ENCODE measurements at places on chromosomes 7 and 10.

DNA sequence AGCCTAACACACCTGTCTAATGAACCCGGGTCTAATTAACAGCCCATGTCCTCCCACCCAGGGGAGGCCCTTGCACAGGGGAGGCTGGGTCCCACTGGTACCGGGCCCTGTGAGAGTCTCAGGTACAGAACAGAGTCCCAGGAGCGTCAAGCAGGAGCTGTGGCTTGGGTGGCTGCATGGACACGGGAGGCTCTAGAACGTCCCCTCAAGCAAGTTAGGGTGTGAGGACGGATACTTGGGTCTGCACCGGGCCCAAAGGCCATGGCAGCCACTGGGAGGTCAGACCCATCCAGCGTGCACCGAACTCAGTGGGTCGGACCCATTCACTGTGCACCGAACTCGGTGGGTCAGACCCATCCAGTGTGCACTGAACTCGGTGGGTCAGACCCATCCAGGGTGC lies 309.7 kb downstream of the DNAJB6 start:
- DNase-seq = no peak

DNA sequence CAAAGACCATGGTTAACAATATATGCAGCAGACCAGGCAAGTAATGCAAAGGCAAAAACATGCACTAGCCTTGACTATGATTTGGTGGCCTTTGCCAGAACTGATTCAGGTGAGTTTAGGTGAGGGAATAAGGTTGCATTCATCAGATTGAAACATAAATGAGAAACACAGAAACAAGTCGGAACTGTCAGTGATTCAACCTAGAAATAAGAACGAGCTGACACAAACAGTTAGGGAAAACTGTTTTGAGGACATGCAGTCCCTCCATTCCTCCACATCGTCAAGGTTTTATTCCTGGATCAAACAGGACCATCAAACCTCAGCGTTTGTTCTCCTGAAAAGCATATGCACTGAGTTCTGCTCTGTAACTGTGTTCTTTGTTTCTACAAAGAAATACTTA lies 1.8 kb downstream of the ZNF248 start:
- no peak for DNase-seq

DNA sequence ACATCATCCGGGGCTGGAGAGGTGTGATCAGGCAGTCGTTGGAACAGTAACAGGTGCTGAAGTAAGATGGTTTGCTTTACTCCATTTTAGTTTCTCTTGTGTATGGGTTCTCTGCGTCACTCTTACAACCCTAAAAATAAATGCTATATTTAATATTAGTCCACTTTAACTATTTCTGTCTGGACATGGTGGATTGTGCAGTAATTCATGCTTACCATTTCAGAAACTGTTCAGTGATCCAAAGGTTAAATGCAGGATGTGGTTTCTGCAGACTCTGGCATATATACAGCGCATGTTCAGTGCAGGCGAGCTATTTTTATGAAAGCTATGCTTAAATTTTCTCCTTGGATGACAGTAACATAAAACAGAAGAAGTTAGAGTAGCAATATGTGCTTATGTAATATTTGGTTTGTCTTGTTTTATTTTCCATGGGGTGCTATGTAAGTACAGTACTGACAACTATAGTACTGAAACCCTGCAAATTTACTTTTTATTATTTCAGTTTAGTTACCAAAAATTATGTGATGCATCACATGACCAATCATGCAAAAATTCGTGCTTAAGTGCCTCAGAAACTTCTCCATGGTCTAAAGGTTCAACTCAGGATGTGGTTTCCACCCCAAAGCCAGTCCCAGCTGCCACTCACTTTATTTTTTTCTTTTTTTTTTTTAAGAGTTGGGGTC lies 46.6 kb upstream of the GRID1 start:
- no peak for DNase-seq

- DNase-seq = no peak
Measured at GRCh38 chr7:98185101-98185500, 26.1 kb upstream of the BHLHA15 start.

DNA sequence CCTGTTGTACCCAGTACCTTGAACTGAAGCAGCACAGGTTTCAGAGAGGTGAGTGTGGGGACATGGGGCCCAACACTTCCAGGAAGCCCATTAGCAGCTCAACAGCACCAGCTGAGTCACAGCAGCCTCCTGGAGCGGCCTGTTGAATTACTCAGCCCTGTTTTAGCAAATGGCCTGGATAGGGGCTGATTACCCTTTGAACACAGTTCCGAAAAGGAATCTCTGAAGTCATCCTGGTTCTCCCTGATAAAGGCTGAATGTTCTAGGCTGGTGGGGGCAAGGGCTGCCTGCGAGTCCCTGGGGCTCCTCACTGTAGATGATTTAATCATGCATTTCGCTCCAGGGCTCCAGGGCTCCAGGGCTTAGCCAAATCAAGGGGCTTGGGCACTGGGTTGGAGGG lies 287.5 kb downstream of the GRID1 start:
- no peak for DNase-seq

DNA sequence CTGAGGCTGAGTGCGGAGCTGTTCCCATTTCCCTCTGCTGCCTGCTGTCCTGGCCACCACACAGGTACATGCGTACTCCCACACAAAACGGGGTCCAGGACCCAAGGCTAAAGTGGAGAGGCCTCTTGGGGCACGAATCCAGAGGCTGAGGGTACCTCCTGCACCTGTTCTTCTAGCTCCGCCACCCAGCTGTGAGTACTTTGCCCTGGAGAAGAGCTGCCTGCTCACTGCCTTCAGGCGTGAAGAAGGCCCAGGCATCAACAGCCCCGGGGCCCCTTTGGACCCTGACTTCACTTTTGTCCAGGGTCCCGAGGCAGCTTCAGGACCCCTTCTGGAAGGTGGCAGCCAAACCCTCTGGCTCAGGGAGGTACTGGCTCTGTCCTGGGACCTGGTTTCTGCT lies 88.6 kb downstream of the HIF1AN start:
- DNase-seq = no peak

DNA sequence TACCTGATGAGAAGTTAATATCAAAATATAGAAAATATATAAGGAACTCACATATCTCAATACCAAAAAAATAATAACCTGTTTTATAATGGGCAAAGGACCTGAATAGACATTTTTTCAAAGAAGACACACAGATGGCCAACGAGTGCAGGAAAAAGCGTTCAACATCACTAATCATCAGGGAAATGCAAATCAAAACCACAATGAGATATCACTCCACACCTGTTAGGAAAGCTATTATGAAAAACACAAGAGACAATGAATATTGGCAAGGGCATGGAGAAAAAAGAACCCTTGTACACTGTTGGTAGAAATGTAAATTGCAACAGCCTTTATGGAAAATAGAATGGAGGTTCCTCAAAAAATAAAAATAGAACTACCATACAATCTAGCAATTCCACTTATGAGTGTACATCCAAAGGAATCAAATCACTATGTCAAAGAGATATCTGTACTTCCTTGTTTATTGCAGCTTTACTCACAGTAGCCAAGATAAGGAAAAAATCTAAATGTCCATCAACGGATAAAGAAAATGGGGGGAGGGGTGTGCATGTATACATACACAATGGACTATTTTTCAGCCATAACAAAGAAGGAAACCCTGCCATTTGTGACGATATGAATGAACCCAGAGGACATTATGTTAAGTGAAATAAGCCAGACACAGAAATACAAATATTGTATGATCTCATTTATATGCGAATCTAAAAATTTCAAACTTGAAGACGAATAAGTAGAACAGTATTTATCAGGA lies 3.6 kb upstream of the ALOX5 start:
- no peak for DNase-seq

- DNase-seq = no peak
Measured at GRCh38 chr10:85510682-85511081, 855.9 kb downstream of the GRID1 start.

GRCh38 chr7:833601-834258 lies 1.5 kb downstream of the SUN1 start:
- no peak for DNase-seq

GRCh38 chr7:7959979-7960670 lies 8.5 kb upstream of the GLCCI1 start:
- DNase-seq = no peak

DNA sequence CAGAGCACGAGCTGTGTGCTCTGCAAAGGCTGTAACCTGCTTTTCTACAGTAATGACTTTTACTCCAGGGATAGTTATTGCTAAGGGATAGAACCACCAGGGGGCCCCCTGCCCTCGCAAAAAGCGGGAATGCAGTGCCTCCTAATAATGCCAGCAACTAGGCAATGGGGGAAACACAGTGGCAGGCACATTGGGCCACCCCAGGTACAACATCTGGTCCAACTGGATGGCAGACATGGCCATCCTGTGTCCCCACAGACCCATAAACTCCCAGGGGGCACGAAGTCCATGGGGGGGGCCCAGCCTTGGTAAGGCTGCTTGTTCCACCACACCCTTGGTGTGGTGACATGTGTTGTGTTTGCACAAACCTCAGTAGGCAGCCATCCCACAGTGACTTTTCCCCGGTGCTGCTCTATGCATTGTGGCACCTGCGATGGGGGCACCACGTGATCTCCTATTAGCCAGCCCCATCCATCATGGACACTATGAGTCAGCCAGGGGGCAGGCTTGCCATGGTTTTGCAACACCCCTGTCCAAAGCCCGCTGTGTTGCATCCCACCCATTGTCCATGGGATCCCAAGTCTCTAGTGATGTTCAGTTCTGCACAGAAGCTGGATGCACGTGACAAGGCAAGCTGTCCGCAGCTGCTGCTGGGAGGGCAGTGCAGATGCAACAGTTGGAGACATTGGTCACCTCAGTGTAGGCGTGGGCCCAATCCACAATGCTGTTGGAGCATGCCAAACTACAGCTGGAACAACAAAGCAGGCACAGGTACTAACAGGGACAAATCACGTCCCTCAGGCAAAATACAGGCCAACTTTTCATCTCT lies 84.0 kb downstream of the ANLN start:
- peak; percentile 55 for DNase-seq

GRCh38 chr10:19500959-19501358 lies 315.3 kb upstream of the PLXDC2 start:
- no peak for DNase-seq

DNA sequence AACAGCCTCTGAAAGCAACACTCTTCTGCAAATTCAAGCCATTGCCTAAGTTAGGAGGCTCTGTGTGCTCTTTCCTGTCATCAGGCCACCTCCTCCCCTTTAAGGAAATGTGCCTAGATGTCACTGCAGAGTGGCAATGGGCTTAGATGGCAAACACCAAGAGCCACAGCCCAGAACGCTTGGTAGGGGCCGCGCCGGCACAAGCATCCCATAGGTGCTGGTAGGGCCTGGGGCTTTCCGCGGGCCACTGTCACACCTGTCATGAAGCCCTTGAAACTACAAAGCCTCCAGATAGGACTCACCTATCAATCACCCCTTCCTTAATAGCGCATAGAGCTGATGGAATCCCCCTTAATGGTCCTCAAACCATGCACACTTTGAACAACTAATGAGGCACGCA lies 299.9 kb downstream of the GRID1 start:
- DNase-seq = no peak

DNA sequence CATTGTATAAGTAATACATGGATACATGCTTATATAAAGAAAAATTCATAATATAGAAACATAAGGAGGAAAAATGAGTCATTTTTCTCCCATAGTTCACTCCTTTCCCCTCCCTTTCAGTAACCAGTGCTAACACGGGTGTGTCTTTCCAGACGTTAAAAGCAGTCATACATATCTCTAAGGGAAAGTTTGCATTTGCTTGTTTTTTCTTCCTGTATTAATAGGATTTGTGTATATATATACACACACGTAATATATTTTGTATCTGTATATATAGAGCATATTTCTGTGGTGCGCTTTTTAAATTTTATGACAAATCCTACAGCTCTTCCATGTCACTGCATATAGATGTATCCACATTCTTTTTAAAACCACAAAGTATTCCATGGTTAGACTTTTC lies 78.8 kb downstream of the RALA start:
- no peak for DNase-seq

DNA sequence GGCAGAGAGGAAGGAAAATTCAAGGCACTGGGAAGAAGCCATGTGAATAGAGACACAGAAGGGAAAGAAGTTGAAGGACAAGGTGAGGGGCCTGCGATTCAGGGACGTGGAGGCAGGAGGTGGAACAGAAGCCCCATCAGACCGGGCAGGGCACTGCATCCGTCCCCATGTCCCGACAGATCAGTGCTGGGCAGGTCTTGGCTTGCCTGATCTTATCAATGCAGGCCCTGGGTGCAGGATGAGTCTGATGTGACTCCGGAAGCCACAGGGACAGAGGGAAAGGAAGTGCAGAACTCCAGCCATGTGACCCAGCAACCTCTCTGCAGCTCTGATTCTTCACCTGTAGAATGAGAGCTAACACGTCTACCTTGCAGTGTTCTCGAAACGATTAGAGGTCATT lies 136.2 kb upstream of the CTBP2 start:
- DNase-seq = no peak

DNA sequence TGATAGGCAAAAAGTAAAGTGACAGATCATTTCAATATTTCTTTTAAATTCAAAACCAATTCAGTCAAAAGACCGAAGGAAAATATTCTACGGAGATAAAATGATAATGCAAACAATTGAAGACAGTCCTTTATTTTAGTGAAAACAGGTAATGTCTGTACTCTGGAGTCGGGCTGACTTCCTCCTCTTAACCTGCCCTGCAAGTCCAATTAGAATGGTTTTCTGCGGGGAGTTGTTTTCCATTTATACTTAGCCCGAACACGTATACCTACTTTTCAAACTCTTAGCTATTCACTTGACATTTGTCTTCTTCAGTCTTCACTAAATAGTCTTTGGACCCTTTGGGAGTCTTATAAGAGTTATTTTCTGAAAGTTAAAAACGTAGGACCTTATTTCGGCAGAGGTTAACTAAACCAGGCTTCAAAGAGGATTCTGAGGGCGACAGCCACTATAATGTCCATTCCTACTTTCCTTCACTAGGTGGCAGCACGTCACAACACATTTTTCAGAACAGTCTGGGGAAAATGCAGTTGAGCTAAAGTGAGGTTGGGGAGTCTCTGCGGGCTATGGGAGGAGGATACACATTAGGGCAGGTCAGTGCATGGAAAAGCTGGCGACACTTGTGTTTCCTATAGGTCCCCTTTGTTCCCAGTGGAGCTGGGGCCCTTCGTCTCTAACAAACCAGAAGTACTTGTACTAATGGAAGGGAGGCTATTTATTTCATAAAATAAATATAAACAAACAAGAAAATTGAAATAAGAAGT lies 472.0 kb downstream of the KCNMA1 start:
- DNase-seq = peak; percentile 43

DNA sequence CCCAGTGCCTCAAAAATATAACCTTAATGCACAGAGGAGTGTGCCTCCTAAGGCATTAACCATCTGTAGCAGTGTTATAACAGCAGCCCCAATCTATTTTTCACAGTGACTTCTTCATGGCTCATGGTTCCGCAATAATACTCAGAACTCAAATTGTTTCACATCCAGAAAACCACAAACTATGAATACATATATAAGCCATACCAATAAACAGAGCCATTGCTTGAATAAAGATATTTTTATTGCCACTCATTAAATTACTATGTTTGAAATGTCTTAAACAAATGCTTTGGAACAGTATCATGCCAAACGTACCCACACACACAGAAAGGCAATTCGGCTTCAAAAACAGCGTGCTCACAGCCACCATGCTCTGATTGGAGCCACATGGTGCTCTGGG lies 629.3 kb upstream of the NRP1 start:
- DNase-seq = no peak
